ENCODE measurements at places on chromosomes 4 and X.

- no peak for DNase-seq
These were observed 19.0 kb downstream of the DGKQ start for GRCh38 chr4:954211-955020.

- DNase-seq, result no peak
These were observed 525.4 kb downstream of the CENPC start for GRCh38 chr4:67019686-67020437.

DNA sequence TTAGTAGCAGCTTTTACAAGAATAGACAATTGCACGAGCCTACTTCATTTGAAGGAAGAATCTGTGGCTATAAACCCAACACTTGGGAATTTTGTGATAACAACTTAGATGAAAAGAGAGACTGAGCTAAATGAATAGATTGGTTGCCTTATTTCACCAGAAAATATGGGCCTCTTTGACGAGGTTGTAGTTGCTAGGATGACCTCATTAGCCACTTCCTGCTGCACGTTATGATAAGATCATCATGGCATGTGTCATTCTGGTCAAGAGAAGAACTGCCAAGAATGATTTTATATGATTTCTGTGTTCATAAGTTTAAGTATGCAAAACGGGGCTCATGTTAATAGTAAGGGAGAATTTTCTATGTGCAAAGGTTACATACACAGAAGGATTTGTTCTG is 321.9 kb upstream of the GIMD1 start:
- no peak for DNase-seq

- peak; percentile 99 for DNase-seq
These were observed at the start of gene GTPBP6 for GRCh38 chrX:318739-319578. GTPBP6 (minus strand) TSS chrX:318796; CDS start chrX:318787, 9 bp downstream.

- no peak for DNase-seq
These were observed 27.6 kb downstream of the PHEX start for GRCh38 chrX:22059775-22060174.
